GM23248 (cell line): ENCODE measurements at places on chromosomes 3 and 15.

GRCh38 chr3:133941415-133941821, 45.7 kb upstream of the RAB6B start:
- no peak for DNase-seq

- no peak for DNase-seq
These were observed 23.8 kb upstream of the GOLGA6C start for GRCh38 chr15:75234191-75234810.

GRCh38 chr3:128665362-128666021, 14.9 kb upstream of the RPN1 start:
- DNase-seq = no peak

DNA sequence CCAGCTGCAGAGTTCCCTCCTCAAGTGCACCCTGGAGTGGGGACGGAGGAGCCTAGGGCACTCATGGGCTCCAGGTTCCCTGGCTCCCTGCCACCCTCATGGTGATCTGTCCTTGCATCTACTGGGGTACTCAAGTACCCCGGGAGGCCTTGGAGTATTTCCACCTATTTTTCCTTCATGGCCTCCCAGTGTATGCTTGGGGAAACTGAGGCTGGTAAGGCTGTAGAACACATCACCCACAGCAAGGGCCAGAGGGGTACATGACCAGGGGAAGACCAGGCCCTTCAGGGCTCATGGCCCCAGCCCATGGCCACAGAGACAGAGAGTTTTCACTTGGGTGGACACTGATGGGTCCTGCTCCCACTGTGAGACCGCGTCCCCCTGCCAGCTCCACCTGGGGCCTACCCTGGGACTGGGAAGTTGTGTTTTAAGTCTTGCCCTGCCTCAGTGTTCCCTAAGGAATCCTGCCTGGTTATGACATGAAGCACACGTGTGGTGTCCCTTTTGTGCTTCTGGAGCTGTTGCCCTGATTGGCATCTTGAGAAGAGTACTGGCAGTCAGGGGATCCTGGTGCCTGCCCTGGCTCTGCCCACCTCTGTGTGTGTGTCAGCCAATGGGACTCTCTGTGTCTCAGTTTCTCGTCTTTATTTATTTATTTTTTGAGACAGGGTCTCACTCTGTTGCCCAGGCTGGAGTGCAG, 132.8 kb downstream of the TJP1 start:
- no peak for DNase-seq

- no peak for DNase-seq
These were observed 200.2 kb upstream of the LINGO1 start for GRCh38 chr15:77832874-77833273.

DNA sequence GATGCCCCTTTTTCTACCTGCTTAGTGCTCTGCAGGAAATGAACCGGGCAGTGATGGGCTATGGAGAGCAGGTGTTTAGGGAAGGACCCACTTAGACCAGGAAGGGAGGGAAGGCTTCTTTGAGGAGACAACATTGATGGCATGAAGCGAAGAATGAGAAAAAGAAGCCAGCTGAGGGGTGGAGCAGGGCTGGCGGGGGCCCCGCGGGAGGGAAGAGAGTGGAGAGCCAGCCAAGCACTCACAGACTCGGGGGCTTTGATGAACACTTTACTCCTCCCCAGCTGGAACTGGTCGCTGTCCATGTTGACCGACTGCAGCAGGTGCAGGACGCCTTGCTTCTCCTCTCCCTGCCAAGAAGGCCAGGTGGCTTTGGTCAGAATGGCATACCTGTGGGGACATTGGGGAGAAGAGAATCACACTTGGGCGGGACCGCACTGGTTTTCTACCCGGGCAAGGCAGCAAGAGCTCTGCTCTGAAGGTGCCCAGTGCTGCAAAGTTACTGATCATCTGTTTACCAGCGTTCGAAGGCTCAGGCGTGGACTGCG, 28.4 kb upstream of the LDHAL6B start:
- DNase-seq = no peak

DNA sequence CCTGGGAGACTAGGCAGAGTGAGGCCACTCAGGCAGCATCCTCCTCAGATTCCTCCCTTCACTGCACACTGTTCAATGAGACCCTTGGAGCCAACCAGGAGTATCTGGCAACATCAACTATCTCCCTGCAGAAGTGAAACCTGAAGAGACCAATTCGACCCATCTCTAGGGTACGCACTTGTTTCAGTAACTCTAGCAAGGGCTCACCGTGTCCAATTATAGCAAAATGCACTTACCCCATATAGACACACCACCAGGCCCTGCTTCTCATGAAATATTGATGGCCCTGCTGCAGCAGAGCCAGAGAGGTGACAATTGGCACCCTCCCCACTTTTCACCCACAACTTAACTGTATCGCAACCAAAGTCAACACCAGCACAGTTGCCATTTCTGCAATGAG, 196.1 kb upstream of the IGF1R start:
- DNase-seq = no peak

GRCh38 chr15:50244153-50244552, 21.4 kb downstream of the HDC start:
- no peak for DNase-seq

GRCh38 chr3:50419595-50420370, 60.5 kb upstream of the TMEM115 start:
- no peak for DNase-seq

- no peak for DNase-seq
These were observed 63.9 kb downstream of the UQCC5 start for GRCh38 chr3:52600258-52600657.

GRCh38 chr3:101941318-101942040, 92.2 kb downstream of the NFKBIZ start:
- DNase-seq = peak; percentile 48

- DNase-seq = peak; percentile 91
These were observed 569.6 kb upstream of the ROBO2 start for GRCh38 chr3:76470285-76470684.

GRCh38 chr15:70086636-70087035, 11.1 kb downstream of the TLE3 start:
- DNase-seq = no peak

DNA sequence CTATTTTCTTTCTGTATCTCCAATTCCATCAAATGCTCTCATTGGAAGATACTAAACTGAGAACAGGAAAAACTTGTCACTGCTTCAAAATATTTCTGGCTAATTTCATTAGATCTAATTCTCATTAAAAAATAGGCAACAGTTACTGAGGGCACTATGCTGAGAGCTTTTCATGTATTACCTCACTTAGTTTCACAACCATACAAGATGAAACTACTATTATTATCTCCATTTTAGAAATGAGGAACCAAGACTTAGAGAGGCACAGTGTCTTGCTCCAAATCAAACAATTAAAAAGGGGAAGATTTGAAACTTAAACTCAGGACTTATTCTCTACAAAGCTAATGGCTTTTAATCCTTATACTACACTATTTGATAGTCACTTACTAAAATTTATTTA, 7.2 kb upstream of the OTOL1 start:
- no peak for DNase-seq

DNA sequence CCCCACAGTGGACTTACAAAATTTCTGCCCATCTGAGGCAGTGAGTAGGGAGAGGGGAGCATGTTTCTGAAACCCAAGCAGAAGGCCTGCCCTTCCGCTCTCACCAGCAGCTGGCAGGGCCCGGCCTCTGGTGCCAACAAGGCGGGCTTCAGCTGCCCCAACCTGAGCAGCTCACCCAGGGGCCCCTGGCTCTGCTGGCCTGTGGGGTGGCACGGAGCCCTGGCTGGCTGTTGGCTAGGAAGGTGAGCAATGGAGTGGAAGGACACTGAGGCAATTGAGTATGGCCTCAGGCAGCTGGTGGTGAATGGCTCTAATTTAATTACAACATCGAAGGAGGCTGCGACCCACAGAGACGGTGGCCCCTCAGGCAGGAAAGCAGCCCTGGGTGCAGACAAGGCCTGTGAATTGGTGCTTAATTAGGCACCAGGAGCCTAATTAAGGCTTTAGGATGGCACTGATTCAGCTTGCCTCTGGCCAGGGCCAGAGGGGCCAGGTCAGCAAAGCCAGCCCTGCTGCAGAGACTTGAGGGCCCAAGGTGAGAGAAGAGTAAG, 60.9 kb downstream of the ST8SIA2 start:
- DNase-seq = no peak

DNA sequence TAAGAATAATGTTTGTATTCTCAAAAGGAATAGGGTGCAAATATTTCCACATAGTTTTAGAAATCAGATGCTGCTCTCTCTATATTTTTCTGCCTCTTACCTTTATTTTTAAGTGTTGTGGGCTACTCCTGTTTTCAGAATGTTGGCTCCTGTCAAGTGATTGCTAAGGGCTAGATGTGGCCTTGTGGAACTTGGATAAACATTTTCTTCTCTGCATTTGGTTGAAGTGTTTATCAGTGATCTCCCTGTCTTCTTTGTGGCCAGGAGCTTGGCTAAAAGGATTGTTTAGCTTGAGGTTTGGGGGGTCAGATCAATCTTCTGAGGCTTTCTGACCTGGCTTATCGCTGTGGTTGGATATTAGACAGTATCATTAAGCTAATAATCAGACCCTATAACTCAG, 112.6 kb downstream of the TCF12 start:
- DNase-seq = no peak

DNA sequence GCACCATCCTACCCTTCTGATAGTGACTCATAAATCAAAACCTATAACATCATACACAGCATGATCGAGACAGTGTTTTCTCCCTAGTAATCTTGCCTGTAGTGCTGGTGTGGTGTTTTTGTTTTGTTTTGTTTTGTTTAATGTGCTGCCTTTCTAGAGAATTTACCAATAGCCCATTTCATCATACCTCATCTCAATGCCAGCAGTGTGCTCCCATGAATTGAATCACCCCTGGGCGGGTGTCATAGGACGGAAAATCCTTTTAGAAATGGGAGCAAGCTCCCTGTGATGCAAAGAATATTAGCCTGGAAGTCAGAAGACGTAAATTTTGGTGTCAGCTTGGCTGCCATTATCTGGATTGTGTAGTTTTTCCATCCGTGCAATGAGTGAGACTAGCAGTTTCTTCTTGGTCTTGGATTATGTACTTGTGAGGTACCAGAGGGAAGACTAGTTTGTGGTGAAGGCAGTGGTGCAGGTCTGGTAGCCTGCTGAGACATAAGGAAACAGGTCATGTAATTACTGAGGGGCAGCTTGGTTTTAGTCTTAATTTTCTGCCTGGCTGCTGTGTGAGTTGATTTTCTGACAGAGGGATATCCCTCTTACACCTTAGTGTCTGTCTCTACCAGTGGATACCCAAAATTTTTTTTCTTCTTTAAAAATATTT, 29.9 kb downstream of the IGSF10 start:
- DNase-seq = peak; percentile 51

- peak; percentile 66 for DNase-seq
These were observed 13.6 kb upstream of the COMMD2 start for GRCh38 chr3:149765762-149766334.
